ENCODE measurements at places on chromosomes 5 and 9. TPM values are rescaled to one million over a fixed set of nuclear protein-coding genes. Genes with fewer than 3 reads are reported as not detected.

DNA sequence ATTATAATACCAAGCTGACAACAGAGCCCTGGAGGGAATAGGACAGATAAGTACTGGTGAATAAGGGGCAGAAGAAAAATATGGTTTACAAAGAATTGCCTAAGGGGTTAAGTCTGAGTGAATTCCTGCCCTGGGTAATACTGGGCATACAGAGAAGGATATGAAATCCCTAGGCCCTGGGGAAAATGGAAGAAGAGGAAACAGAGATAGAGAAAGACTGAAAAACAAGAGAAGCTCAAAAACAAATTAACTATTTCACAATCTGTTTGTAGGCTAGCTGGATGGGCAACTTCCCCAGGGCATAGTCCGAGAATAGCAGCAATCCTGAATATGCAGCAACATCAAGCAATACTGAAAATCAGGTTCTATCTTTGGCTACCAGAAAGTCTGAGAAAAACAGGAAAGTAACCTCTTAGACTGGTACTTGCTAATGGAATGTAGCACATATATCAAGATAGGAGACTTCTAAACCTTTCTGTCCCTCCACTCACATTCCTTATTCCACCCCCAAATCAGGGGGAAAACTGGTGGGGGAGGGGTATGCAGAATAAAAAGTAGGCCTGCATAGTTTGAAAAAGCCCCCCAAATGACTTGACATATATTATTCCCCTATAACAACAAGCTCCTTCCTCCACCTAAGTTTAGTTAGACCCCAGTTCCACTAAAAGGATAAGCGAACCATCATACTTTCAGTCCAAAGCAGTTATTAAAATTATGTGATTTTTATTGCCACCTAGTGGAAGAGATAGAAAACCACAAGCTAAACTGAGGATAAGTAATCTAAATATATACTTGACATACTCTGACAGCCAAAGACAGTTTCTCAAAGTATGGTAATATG lies 20.6 kb downstream of the SLC38A9 start:
- peaks cover 6% of the 10 kb centered on the region for H3K4me1 ChIP-seq
- DNase-seq, result no peak
- H3K4me3 ChIP-seq, result no peak overlapping the region
- no peak overlapping the region for H3K27ac ChIP-seq
- peaks cover 14% of the 10 kb centered on the region for H3K36me3 ChIP-seq
- no peaks in the 10 kb centered on the region for H3K27me3 ChIP-seq

GRCh38 chr9:80794197-80794596 lies 895.1 kb downstream of the TLE1 start:
- H3K4me1 ChIP-seq, result no peaks in the 10 kb centered on the region
- H3K27me3 ChIP-seq, result no peaks in the 10 kb centered on the region
- DNase-seq, result no peak
- no peaks in the 10 kb centered on the region for H3K36me3 ChIP-seq
- H3K4me3 ChIP-seq, result no peak overlapping the region

DNA sequence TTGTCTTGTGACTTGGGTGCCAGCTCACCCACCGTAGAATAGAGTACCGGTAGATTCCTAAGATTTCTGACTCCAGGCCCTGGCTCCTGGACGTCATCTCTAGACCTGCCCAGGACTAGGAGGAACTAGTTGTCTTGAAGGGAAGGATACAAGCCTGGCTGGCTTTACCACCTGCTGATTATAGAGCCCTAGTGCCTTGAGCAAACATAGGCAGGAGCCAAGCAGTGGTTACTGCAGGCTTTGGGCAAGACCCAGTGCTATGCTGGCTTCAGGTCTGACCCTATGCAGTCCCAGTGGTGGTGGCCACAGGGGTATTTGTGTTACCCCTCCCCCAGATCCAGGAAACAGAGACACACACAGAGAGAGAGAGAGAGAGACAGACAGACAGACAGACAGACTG lies 606.2 kb downstream of the PDE4D start:
- H3K27ac ChIP-seq, result no peak overlapping the region
- H3K36me3 ChIP-seq, result no peaks in the 10 kb centered on the region
- no peaks in the 10 kb centered on the region for H3K4me1 ChIP-seq
- no peak overlapping the region for H3K4me3 ChIP-seq
- peaks cover 4% of the 10 kb centered on the region for H3K27me3 ChIP-seq

GRCh38 chr5:125002727-125003598 lies 256.5 kb upstream of the ZNF608 start:
- no peak overlapping the region for H3K4me3 ChIP-seq
- DNase-seq, result no peak
- H3K27ac ChIP-seq, result no peak overlapping the region
- no peaks in the 10 kb centered on the region for H3K27me3 ChIP-seq
- peaks cover 3% of the 10 kb centered on the region for H3K4me1 ChIP-seq

DNA sequence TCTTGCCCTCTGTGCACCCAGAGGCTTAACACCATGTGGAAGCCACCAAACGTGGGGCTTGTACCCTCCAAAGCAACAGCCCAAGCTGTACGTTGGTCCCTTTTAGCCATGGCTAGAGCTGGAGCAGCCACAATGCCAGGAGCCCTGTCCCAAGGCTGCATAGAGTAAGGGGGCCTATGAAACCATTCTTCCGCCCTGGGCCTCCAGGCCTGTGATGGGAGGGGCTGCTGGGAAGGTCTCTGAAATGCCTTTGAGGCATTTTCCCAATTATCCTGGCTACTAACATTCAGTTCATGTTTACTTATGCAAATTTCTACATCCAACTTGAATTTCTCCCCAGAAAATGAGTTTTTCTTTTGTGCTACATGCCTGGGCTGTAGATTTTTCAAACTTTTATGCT lies 33.8 kb downstream of the CHSY3 start:
- H3K27me3 ChIP-seq, result no peaks in the 10 kb centered on the region
- H3K4me3 ChIP-seq, result no peak overlapping the region
- DNase-seq, result no peak
- no peak overlapping the region for H3K27ac ChIP-seq
- H3K36me3 ChIP-seq, result peaks cover 3% of the 10 kb centered on the region

DNA sequence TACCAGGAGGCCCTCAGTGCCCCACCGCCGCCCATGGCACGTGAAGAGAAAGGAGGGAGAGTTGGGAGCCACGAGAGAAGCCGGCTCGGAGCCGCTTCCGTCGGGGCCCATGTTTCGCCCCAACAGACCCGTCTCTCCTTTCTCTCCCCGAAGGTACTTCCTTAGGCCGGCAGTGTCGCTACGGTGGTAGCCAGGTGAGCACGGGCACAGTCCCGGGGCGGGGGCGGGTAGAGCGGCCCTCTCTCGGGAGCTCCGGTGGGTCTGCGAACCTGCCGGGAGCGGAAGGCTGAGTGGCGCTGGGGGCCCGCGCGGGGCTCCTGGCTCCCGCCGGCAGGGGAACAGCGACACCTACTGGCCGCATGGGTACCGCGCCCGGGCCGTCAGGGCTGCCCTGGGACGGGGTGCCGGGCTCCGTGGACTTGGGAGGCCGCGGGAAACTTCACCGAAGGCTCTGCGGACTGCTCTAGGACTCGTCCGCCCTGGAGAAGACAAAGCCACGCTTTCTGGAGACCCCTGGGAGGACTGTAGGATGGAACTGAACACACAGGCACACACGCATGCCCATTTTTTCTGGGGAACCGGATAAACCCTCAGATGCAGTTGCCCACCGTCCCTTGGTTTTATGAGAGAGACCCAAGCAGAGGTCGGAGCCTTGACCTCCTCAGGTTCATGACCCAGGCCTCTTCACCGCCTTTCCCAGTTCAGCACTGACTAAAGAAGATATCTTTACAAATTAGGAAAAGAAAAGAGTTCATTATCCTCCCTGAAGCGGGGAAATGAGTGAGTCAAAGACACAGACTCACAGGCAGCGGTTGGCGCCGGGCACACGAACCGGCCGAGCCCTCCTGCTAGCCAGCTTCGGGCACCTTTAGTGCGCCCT lies 202.5 kb downstream of the MEF2C start:
- H3K27ac ChIP-seq, result no peak overlapping the region
- peaks cover 70% of the 10 kb centered on the region for H3K27me3 ChIP-seq
- peak; percentile 78 for DNase-seq
- peak overlapping the region; percentile 59 for H3K4me3 ChIP-seq
- H3K4me1 ChIP-seq, result peaks cover 23% of the 10 kb centered on the region

DNA sequence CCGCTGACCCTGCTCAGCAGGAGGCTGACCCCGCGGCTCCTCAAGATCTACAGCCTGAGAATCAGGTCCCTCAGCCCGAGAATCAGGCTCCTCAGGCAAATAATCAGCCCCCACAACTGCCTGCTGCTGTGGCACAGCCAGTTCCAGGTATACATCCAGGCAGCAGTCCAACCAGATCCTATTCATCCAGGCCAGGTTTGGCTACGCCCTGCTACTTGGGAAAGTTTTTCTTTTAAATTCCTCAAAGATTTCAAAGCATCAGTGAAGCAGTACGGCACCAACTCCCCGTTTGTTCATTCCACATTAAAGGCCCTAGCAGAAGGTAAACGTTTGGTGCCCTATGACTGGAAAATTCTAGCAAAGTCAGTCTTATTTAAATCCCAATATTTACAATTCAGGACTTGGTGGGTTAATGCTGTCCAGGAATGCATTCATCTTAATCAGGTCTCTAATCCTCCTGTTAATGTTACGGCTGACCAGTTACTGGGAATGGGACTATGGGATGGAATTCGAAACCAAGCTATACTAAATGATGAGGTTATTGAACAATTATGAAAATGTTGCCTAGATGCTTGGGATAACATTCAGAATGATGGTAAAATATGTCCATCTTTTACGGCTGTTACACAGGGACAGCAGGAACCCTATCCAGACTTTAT lies 102.3 kb downstream of the SYK start:
- no peak for DNase-seq
- no peaks in the 10 kb centered on the region for H3K27me3 ChIP-seq
- no peak overlapping the region for H3K27ac ChIP-seq
- H3K4me3 ChIP-seq, result no peak overlapping the region
- peaks cover 6% of the 10 kb centered on the region for H3K36me3 ChIP-seq
- H3K4me1 ChIP-seq, result no peaks in the 10 kb centered on the region

GRCh38 chr9:7176561-7176960 lies 418.8 kb downstream of the KDM4C start:
- no peaks in the 10 kb centered on the region for H3K4me1 ChIP-seq
- H3K4me3 ChIP-seq, result no peak overlapping the region
- H3K27ac ChIP-seq, result no peak overlapping the region
- H3K36me3 ChIP-seq, result peaks cover 82% of the 10 kb centered on the region
- H3K27me3 ChIP-seq, result no peaks in the 10 kb centered on the region
- DNase-seq, result no peak

GRCh38 chr5:36374266-36374862 lies 72.7 kb upstream of the RANBP3L start:
- H3K27ac ChIP-seq, result no peak overlapping the region
- DNase-seq, result no peak
- H3K36me3 ChIP-seq, result no peaks in the 10 kb centered on the region
- no peaks in the 10 kb centered on the region for H3K27me3 ChIP-seq
- H3K4me3 ChIP-seq, result no peak overlapping the region
- no peaks in the 10 kb centered on the region for H3K4me1 ChIP-seq

- H3K27ac ChIP-seq, result no peak overlapping the region
- no peak for DNase-seq
- H3K4me1 ChIP-seq, result no peaks in the 10 kb centered on the region
- no peaks in the 10 kb centered on the region for H3K27me3 ChIP-seq
- no peak overlapping the region for H3K4me3 ChIP-seq
Observed at GRCh38 chr5:54062958-54063357, 247.4 kb downstream of the ARL15 start.

Gene NKD2
- not detected for total RNA-seq

Gene WDR38
- total RNA-seq, result not detected

Gene DOK3
- 3.8 TPM for total RNA-seq

Gene SPATA9
- total RNA-seq, result not detected

Gene FBN2
- total RNA-seq, result 0.05 TPM

Gene RNF183
- total RNA-seq, result 0.23 TPM

Gene PCDHA9
- total RNA-seq, result not detected
